LHCN-M2 (cell line): ENCODE measurements at places on chromosomes 4 and X. TPM values are rescaled to one million over a fixed set of nuclear protein-coding genes. Genes with fewer than 3 reads are reported as not detected.

The UNC5C gene
- 0.06 and 0.11 TPM in 2 replicates for total RNA-seq

- no peak for DNase-seq
Observed at GRCh38 chr4:38132843-38133662, 172.9 kb downstream of the PTTG2 start.

The CPZ gene
- 2.8 and 4.1 TPM in 2 replicates for total RNA-seq

The PNCK gene
- total RNA-seq = 0.19 TPM in 1 of 2 replicates, not detected in the other

- no peak for DNase-seq
Observed at GRCh38 chr4:73193155-73193554, 65.4 kb downstream of the ANKRD17 start.

The GPR50 gene
- total RNA-seq = not detected in 2 replicates

- DNase-seq = no peak
Observed at GRCh38 chrX:42739741-42740140, 38.2 kb downstream of the PPP1R2C start.

DNA sequence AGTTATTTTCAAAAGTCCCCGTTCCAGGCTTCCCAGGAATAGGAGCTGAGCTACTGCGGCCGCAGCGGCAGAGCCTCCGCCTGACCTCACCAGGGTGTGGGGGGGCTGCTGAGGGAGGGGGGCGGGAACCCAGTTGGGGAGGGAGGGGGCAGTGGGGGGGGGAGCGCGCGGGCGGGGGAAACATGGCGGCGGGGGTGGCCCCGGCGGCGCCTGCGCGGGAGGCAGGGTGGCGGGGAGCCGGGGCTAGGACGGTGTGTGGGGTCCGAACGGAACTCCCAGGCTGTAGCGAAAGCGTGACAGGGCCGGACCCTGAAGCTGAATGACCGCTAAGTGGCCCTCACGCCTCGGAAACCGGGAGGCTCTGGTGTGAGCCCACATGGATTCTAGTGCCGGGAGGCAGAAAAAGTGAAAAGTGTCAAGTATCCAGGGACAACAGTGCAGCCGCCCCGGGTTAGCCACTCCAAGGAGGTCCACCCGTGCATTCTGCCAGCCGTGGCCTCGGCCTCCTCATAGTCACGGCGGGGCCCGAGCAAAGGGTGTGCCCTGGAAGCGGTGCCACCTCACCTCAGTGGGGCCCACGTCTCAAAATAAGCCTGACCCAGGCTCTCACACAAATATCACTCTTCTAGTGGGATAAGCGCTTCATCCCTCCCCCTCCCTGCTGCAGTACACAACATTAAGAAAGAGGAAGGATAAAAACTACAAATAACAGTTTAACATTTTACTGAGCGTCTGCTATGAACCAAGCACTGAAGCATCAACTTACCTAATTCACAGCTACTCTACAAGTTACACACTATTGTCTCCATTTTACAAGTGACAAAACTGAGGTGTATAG, at the start of gene KLHL13:
TSS of gene KLHL13 (minus strand) at position 98 of the 838 bp plus-strand sequence. CDS start 88,337 bp downstream, outside the sequence.
- no peak for DNase-seq

DNA sequence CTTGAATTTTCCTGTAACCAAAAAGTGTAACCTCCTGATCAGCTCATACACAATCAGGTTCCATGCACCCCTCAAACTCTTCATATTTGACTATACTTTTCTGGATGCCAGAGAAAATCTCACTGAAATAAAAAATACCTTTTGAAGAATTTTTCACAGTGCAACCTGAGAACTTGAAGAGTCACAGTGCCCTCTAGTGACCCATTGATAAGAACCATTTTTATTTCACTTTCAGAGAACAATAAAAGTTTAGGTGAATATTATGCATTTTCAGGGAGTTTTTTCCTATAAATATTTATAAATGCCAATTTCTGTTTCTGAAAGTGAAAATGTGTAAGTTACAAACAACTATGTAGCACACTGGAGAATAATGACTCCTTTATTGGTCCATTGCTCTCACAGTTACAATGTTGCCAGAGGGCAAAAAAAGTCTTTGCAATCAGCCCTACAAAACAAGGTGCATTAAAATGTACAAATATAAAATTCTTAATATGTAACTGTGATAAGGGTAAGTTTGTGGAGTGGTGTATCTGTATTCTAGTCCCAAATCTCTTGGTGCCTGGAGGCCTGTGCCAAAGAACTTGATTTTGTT, 153.6 kb upstream of the INTU start:
- DNase-seq = peak; percentile 37

The KCNIP4 gene
- not detected in 2 replicates for total RNA-seq

DNA sequence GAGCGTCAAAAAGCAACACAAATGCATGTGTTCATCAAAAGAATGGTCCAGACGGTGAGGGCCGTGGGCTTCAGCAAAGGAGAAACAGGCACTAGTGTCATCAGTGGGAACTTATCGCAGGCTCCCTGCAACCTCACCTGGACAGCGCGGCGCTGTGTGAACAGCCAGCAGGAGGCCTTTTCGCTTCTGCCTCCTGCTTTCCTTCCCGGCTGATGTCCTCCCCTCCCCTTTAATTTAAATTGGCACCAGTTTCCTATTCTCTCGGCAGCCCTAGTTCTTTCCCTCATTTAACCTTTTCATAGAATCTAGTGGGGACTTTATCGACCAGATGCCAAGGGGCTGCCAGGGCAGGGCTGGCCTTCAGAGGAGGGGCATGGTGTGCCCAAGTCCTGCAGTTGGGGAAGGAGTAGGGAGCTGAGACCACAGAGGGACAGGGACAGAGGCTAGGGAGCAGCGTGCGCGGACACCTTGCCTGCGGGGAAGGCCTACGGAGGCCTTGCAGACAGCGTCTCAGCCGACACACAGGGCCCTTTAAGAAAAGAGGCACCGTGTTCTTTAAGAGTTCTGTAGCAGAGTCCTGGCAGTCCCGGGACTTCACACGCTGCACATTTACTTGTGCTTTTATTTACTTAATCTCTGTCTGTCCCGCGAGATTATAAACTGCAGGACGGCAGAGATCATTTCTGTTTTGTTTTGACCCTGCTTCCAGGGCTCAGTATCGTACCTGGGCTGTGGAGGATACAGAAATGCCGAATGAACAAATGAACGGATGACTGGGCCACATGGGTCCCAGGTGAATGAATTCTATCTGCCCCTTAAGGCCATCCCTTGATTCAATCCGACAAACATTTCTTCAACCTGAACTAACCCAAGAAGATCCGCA, 8.4 kb upstream of the SORBS2 start:
- no peak for DNase-seq

DNA sequence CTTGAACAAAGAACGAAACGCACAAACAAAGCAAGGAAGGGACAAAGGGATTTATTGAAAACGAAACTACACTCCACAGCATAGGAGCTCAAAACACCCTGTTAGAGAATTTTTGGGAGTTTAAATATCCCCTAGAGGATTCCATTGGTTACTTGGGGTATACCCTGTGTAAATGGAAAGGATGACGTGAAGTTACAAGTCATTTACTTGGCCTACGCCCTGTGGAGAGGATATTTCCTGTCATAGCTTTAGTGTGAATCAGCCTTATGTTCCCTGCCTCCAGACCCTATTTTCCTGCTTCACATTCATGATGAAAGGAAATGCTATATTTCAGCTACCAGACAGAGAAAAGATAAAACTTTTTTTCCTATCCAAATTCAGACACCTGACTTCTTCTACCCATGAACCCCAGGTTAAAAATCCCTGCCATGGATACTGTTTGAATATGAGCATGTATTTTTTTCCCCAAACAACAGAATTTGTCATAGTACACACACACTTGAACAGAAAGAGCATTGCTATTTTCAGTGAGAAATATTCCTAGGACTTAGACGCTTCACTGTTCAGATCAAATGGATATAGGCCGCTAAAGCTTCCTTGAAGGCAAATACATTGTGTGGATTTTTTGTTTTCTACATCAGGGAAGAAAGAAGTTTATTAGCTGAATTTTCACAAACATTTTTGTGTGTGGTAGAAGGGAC, 20.4 kb downstream of the PIN4 start:
- peak; percentile 79 for DNase-seq

The TCEAL6 gene
- not detected in 2 replicates for total RNA-seq

GRCh38 chr4:104493081-104493831, 1.4 kb downstream of the CXXC4 start:
- no peak for DNase-seq

DNA sequence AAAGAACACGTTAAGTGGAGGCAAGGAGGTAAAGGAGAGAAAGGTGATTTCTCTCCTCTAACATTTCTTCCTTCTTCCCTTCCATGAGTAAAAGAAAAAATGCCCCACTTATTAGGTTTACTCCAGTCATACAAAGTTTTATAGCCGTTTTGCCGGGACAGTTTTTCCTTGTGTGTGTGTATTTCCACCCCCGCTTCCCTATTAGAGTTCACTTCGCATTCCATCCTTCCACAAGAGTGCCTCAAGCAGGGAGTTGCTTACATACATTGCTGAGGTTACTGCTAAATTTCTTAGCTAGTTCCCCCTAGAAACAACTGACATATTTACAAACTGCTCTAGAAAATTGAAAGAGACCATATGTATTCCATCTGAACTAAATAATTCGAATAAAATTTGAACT, 45.2 kb upstream of the BMP15 start:
- no peak for DNase-seq

The HEPH gene
- 32.3 and 33.6 TPM in 2 replicates for total RNA-seq

The CFAP99 gene
- not detected in 2 replicates for total RNA-seq

DNA sequence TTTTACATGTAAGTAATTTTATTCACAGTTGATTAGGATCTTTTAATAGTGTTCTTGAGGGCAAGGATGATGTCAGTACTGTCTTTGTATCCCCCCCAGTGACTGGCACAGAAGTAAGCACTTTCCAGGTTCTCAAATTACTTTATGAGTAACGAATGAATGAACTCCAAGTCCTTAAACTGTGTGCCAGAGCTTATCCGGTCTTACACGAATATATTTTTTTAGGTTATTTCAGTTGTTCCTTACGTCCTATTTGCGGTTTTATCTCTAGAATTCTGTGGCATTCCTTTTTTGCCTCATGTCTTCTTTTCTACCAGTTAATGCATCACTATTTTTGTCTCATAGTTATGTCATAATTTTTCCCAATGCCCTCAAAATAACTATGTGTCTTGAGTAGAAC, 106.9 kb upstream of the MID1IP1 start:
- DNase-seq = peak; percentile 78

The HSFX1 gene
- total RNA-seq = 0.29 TPM in 1 of 2 replicates, not detected in the other

DNA sequence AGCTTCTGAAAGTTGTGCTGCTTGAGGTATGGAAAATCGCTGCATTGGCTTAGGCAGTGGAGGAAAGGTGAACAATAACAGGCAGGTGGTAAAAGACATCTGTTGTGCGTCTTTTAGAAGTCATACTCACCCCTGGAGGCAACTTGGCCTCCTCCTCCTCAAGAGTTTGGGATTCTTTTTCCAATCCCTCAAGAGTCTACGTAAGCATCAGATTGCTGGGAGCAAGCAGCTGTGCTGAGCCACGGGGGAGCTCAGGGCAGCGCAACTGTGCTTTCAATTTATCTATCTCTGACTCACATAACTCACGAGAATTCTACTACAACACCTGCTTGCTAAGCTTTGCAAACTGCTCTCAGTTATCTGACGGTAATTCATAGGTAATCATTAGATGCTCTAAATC, 6.4 kb upstream of the RBMX2 start:
- peak; percentile 27 for DNase-seq

DNA sequence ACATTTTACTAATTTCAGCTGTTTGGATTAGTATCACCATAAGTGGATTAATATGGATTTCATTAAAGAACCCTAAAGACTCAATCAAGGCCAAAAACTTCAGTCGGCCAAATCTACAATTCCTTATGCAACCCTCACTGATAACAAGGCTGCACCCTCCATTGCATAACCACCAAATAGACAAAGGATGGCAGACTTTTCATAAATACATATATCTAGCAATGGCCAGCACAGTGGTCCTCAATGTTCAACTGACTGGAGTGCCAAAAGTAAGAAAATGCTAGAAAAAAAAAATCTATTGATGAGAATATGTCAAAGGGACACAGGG, 46.6 kb downstream of the MID1IP1 start:
- no peak for DNase-seq

- peak; percentile 65 for DNase-seq
Observed at GRCh38 chrX:16665089-16665488, 15.1 kb downstream of the S100G start.

GRCh38 chr4:18366892-18367291, 345.3 kb upstream of the LCORL start:
- peak; percentile 2 for DNase-seq

- no peak for DNase-seq
Observed at GRCh38 chr4:1851160-1851559, 4.8 kb downstream of the LETM1 start.

The GYPA gene
- not detected in 2 replicates for total RNA-seq

The CD40LG gene
- total RNA-seq = not detected in 2 replicates

GRCh38 chr4:113407409-113407808, 354.1 kb downstream of the CAMK2D start:
- no peak for DNase-seq

DNA sequence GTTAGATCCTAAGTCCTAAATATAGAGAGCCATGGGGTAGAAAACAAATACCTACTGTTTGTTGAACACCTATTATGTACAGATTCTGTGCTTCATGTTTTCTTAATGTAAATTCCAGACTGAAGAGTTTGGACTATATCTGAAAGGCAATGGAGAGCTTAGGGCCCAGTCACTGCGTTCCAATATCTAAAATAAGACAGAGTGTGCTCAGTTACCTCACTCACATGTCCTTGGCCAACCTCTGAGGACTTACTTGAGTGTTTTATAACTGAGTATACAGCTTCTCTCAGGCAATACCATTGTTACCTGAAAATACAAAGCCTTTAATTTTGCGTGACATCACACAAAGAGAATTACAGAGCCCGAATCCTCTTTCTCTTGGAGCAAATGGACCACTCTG, 53.2 kb downstream of the GRIA3 start:
- no peak for DNase-seq

DNA sequence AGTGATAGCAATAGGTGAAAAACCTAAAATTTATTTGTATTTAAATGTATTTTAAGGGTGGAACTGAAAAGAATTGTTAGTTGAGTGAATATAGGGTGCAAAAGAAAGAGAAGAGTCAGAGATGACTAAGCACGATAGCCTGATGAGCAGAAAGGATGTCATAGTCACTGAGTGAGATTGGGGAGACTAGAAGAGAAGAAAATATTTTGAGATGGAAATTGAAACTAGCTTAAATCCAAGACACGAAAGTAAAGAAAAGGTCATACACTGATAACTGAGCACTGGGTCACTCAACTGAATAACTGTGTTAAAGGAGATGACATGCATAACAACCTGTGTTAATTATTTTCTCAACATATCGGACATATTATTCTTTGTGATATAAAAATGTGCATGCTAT, 55.5 kb downstream of the SPANXN4 start:
- DNase-seq = no peak

GRCh38 chr4:150123796-150124677, 45.8 kb downstream of the DCLK2 start:
- DNase-seq = no peak

DNA sequence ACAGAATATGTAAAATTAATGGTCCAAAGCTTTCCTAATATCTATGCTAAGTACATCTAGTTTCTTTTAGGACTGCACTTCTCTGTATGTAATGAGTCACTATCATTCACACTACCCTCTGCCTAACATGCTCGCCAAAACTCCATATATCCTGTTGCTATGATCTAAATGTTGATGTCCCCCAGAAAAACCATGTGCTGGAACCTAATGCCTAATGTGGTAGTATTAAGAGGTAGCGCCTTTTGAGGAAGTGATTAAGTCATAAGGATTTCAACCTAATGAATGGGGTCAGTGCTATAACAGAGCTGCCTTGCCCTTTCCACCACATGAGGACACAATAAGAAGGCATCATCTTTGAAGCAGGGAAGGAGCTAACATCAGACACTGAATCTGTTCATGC, 34.9 kb upstream of the NFKB1 start:
- DNase-seq = peak; percentile 26

The FHDC1 gene
- 0.13 and 0.46 TPM in 2 replicates for total RNA-seq
